ENCODE measurements at places on chromosomes 13 and 19.

DNA sequence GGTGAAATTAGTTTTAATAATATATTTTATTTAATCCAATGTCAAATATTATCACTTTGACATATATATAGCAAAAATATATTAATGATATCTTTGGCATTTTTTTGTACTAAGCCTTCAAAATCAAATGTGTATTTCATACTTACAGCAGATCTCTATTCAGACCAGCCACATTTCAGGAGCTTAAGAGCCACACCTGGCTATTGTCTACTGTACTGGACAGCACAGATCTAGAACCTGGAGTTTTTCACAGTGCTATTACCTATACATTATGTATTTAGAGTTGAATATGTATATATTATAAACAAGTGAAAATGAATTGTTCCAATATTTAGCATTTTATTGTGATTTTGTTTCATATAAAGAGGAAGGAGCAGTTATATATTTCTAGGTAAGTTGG is 486.3 kb downstream of the DIAPH3 start:
- H3K4me3 ChIP-seq: no peak overlapping the region
- no peaks in the 10 kb centered on the region for H3K27me3 ChIP-seq
- no peaks in the 10 kb centered on the region for H3K36me3 ChIP-seq
- DNase-seq: no peak
- H3K27ac ChIP-seq: no peak overlapping the region

- no peaks in the 10 kb centered on the region for H3K27me3 ChIP-seq
- H3K36me3 ChIP-seq: peaks cover 26% of the 10 kb centered on the region
- DNase-seq: peak; percentile 48
- H3K4me3 ChIP-seq: peak overlapping the region; percentile 63
These were observed 368.4 kb downstream of the KLF12 start for GRCh38 chr13:73765651-73766384.

DNA sequence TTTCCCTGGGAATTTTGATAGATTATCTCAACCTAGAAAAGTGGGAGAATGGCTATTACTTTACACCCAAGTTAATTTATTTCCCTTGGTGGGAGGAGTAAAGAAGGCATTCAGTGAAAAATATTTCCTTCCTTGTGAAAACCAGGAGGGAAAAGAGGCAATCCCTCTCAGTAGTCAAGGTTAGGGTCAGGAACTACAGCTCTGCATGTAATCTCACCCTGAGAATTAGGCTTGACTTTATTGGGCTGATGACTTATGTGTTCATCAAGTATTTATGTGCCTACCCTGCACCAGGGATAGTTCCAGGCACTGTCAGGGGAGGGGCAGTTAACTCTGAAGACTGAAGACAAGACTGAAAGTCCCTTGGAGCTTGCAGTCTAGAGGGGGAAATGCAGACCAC is 281.8 kb downstream of the DLEU7 start:
- peaks cover 51% of the 10 kb centered on the region for H3K27me3 ChIP-seq
- no peak for DNase-seq
- no peak overlapping the region for H3K4me3 ChIP-seq
- no peak overlapping the region for H3K27ac ChIP-seq
- H3K4me1 ChIP-seq: no peaks in the 10 kb centered on the region

- peaks cover 77% of the 10 kb centered on the region for H3K36me3 ChIP-seq
- H3K4me3 ChIP-seq: no peak overlapping the region
- H3K27ac ChIP-seq: no peak overlapping the region
- no peaks in the 10 kb centered on the region for H3K4me1 ChIP-seq
These were observed 13.8 kb upstream of the ZNF724 start for GRCh38 chr19:23263870-23264590.

DNA sequence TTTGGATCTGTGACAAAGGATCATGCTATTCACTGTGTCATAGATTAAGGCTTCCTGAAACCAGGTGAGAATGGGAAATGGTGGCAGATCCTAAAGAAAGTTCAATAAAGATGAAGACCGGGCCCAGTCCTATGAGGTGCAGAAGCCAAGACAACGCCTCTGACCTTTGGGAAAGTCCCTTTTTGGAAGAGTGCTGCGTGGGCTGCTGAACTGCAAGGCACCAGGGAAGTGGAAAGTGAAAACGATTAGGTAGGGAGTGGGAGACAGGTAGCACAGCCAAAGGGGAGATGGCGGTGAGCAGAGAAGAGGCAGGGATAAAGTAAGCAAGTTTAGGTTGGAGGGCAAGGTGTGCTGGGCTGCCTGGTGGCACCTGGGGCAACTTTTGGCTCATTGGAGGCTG is 16.3 kb downstream of the MBNL2 start:
- H3K4me3 ChIP-seq: no peak overlapping the region
- H3K36me3 ChIP-seq: peaks cover 52% of the 10 kb centered on the region
- H3K27me3 ChIP-seq: no peaks in the 10 kb centered on the region
- no peak for DNase-seq
- peak overlapping the region; percentile 5 for H3K27ac ChIP-seq

DNA sequence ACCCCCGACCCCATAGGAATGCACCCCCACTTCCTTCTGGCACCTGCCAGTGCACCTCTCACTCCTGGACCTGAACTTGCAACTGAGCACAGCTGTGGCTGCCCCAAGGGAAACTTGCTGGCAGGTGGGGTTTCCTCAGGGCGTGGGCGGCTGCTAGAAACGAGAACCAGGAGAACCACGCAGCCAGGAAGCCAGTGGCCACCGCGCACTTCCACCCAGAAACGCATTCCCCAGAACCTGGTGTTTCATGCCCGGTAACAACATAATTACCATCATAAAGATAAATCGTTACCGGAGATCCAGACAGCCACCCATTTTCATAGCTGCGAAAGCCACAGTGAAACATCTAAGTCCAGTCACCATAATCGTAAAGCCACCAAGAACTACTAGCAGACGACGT is 75.2 kb upstream of the C13orf46 start:
- no peak overlapping the region for H3K4me3 ChIP-seq
- peaks cover 14% of the 10 kb centered on the region for H3K36me3 ChIP-seq
- peaks cover 12% of the 10 kb centered on the region for H3K4me1 ChIP-seq
- no peak for DNase-seq
- H3K27ac ChIP-seq: peak overlapping the region; percentile 35
